CD14-positive monocyte (primary cell): ENCODE measurements at places on chromosomes 3 and 15. TPM values are rescaled to one million over a fixed set of nuclear protein-coding genes. Genes with fewer than 3 reads are reported as not detected.

GRCh38 chr3:39021029-39021428 lies 30.7 kb downstream of the SCN11A start:
- no peak for DNase-seq

GRCh38 chr3:83438188-83438587 lies 1520.6 kb upstream of the CADM2 start:
- DNase-seq, result no peak

GRCh38 chr3:191641789-191642188 lies 180.8 kb downstream of the PYDC2 start:
- no peak for DNase-seq

DNA sequence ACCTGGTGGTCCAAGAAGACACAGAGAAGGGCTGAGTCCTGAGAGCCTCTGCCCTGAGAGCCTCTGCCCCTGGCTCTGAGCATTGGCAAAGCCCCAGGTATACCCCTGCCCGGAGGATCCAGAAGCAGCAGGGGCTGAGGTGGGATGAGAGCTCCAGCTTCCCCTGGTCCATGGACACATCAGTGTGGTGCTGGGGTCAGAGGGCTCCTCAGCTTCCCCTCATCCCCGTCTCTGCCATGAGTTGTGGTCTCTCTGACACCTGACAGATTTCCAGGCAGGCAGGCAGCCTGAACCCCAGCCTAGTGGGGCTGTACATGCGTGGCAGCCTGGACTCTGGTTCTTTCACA lies 3.5 kb upstream of the KLF15 start:
- no peak for DNase-seq

- no peak for DNase-seq
These were observed 56.5 kb downstream of the SLC7A14 start for GRCh38 chr3:170529346-170529745.

DNA sequence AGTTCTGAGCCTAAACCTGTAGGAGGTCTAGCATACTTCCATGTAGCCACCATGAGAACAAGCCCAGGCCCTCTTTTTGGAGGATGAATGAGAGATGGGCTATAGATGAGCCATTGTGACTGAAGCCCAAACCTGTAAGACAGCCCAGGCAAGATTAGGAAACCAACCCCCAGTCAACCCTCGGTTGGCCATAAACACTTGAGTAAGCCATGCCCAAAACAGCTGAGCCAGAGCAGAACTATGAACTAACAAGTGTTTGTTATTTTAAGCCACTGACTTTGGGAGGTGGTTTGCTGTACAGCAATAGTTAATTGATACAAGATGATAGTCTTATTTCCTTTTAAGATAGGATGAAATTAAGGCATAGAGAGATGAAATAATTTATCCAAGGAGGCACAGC lies 12.4 kb upstream of the CPNE4 start:
- DNase-seq, result no peak

Gene PLSCR5
- polyA plus RNA-seq, result not detected in 2 replicates

DNA sequence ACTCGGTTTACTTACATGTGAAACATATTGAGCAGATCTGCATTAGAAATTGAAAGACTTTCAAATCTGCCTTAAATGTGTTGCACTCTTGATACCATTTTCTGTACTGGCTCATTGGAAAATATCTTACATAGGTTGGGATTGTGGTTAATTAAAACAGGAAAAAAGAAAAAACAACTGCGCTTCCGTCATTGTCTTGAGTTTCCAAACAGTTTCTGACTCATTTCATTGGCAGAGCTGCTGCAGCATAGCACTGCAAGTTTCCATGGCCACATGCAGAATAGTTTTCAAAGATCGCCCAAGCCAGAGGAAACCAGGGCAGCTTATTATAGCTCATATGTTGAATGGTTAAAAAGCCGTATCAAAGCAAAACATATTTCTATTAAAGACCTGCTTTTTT lies 446.6 kb upstream of the BCHE start:
- DNase-seq, result no peak

- DNase-seq, result no peak
These were observed 8.7 kb downstream of the CTDSPL2 start for GRCh38 chr15:44435893-44436667.

GRCh38 chr3:187265461-187265955 lies 26.0 kb downstream of the MASP1 start:
- no peak for DNase-seq

Gene LRRC31
- not detected for polyA plus RNA-seq

Gene TMEM212
- polyA plus RNA-seq, result not detected in 2 replicates

GRCh38 chr3:84885199-84885882 lies 73.4 kb upstream of the CADM2 start:
- DNase-seq, result no peak

- DNase-seq, result no peak
These were observed 349.6 kb downstream of the ZIC1 start for GRCh38 chr3:147758771-147759170.

Gene SH2D7
- polyA plus RNA-seq, result not detected in 2 replicates

Gene CHST13
- 16.6 and 38.4 TPM in 2 replicates for polyA plus RNA-seq

- no peak for DNase-seq
These were observed 61.5 kb upstream of the GALNT15 start for GRCh38 chr3:16112910-16113504.

- DNase-seq, result no peak
These were observed 7.3 kb downstream of the CSK start for GRCh38 chr15:74789171-74789631.

GRCh38 chr3:186453531-186453930 lies 90.6 kb downstream of the CRYGS start:
- DNase-seq, result no peak

Gene EOMES
- 0.09 TPM for polyA plus RNA-seq

- DNase-seq, result no peak
These were observed 16.7 kb upstream of the PIGZ start for GRCh38 chr3:196985298-196985697.
